ENCODE measurements at places on chromosomes 1 and 21. TPM values are rescaled to one million over a fixed set of nuclear protein-coding genes. Genes with fewer than 3 reads are reported as not detected.

Gene OR2T11
- not detected for polyA plus RNA-seq

Gene CD160
- polyA plus RNA-seq = 0.70 TPM

Gene DNAJC28
- 5.9 TPM for polyA plus RNA-seq

GRCh38 chr1:208173749-208174148 is 70.4 kb downstream of the PLXNA2 start:
- DNase-seq = no peak

- no peak for DNase-seq
Measured at GRCh38 chr1:60998786-60999185, 83.6 kb upstream of the NFIA start.

DNA sequence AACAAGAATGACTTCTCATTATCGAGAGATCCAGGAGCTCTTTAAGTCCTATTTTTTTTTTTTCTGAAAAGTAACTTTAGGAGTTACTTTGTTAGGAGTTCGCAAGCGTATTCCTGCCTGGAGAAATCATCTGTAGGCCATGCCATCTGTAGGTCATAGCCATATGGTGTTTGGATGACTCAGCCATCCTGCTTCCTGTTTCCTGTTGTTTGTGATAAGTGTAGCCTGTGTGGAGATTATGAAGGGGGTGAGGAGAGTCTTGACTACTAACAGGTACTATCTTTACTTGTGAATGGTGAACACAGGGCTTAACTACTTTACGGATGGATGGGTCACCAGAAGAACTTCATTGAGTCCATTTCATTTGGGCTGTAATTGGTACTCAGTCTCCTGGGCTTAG is 327.2 kb downstream of the PTPRU start:
- no peak for DNase-seq

DNA sequence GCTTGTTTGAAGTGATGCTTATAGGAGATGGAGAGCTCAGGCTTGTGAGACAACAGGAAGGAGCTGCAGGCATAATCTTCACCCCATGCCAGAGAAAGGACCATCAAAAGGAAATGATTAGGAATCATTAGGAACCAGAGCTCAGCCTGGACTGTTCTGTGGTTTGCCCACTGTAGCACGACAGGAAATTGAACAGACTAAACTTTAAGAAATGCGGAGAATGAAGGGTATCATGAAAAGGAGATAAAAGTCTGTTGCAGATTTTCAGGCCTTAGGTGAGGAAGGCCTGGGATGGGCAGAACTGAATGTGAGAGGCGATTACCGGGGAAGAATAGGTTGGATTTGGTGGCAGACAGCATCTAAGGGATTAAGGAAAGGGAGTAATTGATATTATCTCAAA is 292.0 kb upstream of the PLXNA2 start:
- DNase-seq = no peak

Gene FCRL1
- polyA plus RNA-seq = 0.74 TPM

- no peak for DNase-seq
Measured at GRCh38 chr1:22331618-22332423, 119.8 kb upstream of the ZBTB40 start.

DNA sequence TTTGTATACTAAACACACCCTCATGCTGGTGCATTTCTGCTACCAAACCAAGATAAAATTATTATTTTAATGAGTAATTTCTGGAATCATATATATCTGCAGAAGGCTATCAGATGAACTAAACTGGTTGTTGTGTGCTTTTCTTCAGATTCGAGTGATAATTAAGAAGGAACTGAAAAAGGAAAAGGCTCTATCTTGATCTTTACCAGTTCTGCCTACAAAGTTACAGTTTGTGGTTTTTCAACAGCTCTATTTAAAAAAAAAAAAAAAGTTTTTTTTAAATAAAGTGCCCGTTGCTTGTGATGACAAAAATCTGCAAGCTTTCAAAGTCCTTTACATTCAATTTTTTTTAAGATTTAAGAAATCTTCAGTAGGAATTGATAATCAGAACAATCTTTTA is 13.6 kb downstream of the DENND1B start:
- DNase-seq = no peak

Gene SPRR4
- not detected for polyA plus RNA-seq

DNA sequence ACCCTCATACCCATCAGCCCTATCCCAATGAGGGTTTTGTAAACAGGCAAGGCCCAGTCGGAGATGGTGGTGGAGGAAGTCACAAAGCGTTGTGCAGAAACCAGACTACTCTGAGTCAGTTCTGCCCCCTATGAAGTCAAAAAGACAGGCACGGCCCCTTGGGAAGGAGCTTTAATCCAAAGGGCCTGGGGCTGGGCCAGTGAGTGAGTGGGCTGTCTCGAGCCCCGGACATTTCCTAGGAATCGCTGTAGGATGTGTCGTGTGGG is 442 bp upstream of the AHCYL1 start:
- DNase-seq = no peak

GRCh38 chr1:17011439-17012307 is at the start of gene ATP13A2:
Gene ATP13A2 (minus strand): TSS chr1:17011928. CDS start chr1:17011738, 190 bp downstream.
- peak; percentile 54 for DNase-seq

GRCh38 chr1:177854951-177855350 is 114.9 kb downstream of the SEC16B start:
- no peak for DNase-seq

Gene FCAMR
- 14.9 TPM for polyA plus RNA-seq

- DNase-seq = no peak
Measured at GRCh38 chr1:67771749-67772148, 61.5 kb downstream of the GNG12 start.

Gene ADPRS
- 31.2 TPM for polyA plus RNA-seq

- DNase-seq = no peak
Measured at GRCh38 chr1:35691571-35692220, 27.0 kb downstream of the C1orf216 start.

DNA sequence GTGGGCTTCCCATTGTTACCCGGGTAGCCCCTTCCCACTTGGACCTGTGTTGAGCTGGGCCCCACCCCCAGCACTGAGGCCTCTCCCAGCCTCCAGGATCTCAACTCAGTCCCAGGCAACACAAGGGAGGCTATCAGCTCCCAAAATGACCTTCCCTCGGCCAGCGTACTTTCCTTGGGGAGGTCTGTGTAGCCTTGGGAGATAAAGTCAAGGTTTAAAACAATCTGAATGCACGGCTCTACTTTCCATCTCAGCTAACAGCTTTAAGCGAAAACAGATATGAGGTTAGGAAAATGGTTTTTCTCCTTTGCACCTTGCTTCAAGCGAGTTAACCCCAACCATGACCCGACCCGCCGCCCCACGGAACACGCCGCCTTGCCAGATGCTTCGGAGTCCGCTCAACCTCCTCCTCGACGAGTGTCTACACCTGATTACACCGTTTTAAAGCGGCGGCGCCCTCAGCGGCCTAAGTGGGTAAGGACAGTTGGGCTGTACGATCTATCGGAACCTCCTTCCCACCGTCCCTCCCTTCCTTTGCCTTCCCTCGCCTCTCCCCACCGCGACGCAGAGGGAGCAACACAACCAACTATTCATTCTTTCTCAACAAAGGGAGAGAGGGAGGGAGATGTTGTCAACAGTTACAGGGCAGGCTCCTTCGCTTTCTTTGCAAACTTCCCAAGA is 1.1 kb downstream of the BCAR3 start:
- peak; percentile 71 for DNase-seq

Gene MTMR11
- polyA plus RNA-seq = 30.9 TPM

Data from left renal pelvis (tissue), 4 donors.